ENCODE measurements at places on chromosomes 6 and 20.

- no peak for DNase-seq
Measured at GRCh38 chr6:26172608-26172968, 85.4 kb downstream of the HFE start.

- peak; percentile 74 for DNase-seq
Measured at GRCh38 chr20:53643031-53643832, 49.6 kb upstream of the ZNF217 start.

- DNase-seq, result no peak
Measured at GRCh38 chr20:36125097-36125496, 29.4 kb upstream of the EPB41L1 start.

- DNase-seq, result no peak
Measured at GRCh38 chr6:150366118-150366778, 2.6 kb upstream of the IYD start.

DNA sequence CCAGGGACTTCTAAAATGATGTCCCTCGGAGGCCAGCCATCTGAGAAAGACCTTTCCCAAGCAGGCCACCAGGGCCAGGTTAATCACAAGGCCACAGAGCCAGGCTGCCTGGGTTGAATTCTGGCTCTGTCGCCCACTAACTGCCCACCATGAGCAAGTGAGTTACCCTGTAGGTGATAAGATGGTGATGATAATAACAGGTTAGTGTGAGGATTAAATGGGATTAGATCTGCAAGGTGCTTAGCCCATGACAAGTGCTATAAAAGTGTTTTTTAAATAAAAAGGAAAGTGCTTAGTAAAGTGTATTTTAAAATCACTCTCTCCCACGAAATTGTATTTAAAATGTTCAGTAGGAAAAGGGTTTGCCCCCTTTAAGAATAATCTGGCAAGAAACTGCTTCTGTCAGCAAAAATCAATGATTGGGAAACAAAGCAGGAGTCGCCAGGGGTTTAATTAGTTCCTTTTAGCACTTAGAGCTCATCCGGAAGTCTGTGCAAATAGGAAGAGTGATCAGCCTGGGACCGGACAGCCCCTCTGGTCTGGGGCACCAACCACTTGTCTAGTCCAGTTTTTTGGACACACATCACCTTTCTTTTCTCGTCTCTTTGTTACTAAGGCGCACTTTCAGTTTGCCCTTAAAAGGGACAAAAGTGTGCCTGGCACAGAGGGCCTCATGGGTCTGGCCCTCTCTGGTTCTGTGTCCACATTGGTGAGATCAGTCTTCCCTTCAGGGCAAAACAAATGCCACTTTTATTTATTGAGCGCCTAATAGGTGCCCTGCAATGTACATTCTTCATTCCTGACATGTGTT, 150.4 kb downstream of the GRM4 start:
- no peak for DNase-seq

DNA sequence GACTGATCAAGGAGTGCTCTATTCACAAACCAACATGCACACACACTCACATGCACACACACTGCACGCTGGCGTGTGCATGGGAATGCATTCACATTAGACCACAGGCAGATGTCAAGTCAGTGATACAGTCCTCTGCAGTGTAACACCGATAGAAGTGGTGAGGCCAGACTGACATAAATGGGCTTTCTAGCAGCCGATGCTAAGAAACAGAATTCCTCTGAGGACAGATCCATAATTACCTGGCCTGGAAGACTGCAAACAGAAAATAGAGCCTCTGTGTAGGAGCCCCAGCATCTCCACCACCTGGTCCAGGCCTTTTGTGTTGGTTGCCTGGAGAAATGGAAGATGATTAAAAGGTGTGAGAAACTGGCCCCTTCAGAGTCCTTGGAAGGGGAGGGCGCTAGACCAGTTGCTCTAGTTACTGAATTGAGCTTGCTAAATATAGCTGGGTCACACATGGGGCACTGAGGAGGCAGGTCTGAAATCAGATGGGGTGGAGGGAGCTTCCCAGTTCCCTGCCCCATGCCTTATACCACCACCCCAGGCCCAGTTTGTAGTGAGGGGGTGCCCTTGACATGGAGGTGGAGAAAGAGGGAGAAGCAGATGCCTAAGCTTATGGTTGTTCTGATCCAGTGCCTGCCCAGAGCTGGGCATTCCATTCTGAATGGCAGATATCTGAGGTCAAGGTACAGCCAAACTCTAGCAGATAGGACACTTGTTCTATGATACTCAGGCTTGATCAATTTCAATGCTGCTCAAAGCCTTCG, 233.8 kb downstream of the LRFN2 start:
- DNase-seq, result no peak

Data from GM04504 (cell line).